ENCODE measurements at places on chromosomes 7 and 10. TPM values are rescaled to one million over a fixed set of nuclear protein-coding genes. Genes with fewer than 3 reads are reported as not detected.

- H3K4me1 ChIP-seq: peaks cover 12% of the 10 kb centered on the region
- H3K4me3 ChIP-seq: peak overlapping the region; percentile 68
- peak overlapping the region; percentile 42 for H3K27ac ChIP-seq
- H3K27me3 ChIP-seq: no peaks in the 10 kb centered on the region
- no peaks in the 10 kb centered on the region for H3K36me3 ChIP-seq
Measured at GRCh38 chr10:119893074-119893473, 544 bp downstream of the SEC23IP start.

Gene CYP3A7
- total RNA-seq: not detected

- no peaks in the 10 kb centered on the region for H3K27me3 ChIP-seq
- no peaks in the 10 kb centered on the region for H3K36me3 ChIP-seq
- peak; percentile 62 for DNase-seq
- H3K4me1 ChIP-seq: no peaks in the 10 kb centered on the region
- no peak overlapping the region for H3K27ac ChIP-seq
- H3K4me3 ChIP-seq: no peak overlapping the region
Measured at GRCh38 chr10:112137154-112137987, 46.2 kb downstream of the GPAM start.

Gene KLHL7
- 29.0 TPM for total RNA-seq

DNA sequence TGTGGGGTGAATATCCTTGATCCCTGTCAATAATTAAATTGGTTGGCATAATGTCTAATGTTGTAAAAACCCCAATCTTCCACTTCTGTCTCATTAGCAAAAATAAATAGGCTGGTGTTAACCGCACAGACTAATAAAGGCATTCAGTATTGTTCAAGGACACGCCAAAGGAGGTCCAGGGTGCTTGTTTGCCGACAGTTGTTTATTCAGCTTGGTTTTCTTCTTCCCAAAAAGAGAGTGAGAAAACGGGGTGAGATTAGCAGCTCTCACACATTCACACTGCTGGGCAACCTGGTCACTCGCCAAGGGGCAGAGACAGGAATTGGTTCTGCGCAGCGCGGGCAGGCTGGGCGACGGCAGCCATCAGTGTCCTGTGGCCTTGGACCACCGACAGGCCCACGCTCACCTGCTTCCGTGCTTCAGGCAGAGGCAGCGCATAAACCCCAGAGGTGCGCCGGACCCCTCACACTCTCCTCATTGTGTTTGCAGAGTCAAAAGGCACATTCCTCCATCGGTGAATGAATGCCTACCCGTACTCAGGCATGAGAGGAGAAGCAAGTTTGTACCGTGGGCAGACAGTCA lies 26.2 kb upstream of the LMBR1 start:
- no peaks in the 10 kb centered on the region for H3K4me1 ChIP-seq
- H3K27ac ChIP-seq: no peak overlapping the region
- DNase-seq: no peak
- no peak overlapping the region for H3K4me3 ChIP-seq
- H3K36me3 ChIP-seq: no peaks in the 10 kb centered on the region

DNA sequence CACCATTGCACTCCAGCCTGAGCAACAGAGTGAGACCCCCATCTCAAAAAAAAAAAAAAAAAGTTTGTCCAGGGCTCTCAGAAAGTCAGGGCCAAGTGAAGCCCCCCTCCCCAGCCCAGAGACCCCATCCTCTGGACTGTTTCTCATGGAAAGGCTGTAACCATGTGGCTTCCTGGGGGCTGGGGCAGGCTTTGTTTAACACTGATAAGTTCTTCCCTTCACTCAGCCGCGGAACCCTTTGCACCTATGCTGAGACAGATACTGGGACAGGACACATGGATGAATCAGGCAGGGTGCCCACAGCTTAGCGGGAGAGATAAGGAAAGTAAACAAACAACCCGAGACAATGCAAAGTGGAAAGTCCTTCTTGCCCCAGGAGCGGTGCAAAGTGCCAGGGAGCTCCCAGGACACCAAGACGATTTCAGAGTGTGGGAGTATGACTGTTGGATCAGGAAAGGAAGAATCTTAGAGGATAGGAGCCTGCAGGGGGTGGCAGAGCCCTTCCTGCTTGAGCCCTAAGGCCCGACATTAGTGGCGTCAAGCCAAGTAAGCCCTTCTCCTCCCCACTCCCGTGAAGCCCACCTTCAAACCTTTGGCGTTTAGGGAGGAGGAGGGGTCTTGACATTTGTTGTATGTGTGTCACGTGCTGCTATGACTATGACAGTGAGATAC lies 11.6 kb downstream of the MLXIPL start:
- no peaks in the 10 kb centered on the region for H3K27me3 ChIP-seq
- DNase-seq: peak; percentile 47
- H3K27ac ChIP-seq: no peak overlapping the region

DNA sequence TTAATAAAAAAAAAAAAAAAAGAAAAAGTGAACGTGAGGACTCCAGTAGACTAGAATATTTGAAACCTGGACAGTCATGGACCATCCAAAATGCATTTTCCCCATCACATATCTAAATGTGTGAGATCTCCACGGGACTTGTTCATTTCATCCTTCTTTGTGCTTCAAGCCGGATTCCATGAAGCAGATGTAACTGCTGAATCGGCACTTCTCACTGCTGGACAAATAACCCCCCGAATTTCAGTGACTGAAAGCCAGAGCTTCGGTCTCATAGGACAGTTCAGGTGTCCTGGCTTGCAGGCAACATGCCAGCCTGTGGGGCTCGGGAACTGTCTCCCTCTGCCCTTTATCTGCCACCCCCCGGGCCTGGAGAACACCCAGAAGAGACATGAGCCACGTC lies 33.3 kb downstream of the RNF32 start:
- H3K4me1 ChIP-seq: no peaks in the 10 kb centered on the region
- H3K27me3 ChIP-seq: no peaks in the 10 kb centered on the region
- H3K36me3 ChIP-seq: peaks cover 4% of the 10 kb centered on the region
- DNase-seq: no peak

DNA sequence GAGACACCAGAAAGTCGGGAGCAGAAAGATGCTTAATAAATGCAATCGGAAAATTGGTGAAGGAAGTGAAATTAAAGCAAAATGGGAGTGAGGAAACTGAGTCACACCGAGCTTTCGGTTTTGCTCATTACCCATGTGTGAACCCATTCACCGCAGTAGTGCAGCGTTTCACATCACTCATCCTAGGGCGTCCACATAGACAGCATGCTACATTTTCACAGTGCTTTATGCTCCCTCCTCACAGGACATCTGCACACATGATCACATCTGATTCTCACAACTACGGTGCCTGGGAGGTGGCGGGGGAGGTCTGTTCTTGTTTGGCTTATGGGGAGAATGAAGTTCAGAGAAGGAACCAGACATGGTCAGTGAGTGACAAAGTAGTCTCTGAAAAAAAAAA lies 36.6 kb upstream of the ATP6V0A4 start:
- no peak overlapping the region for H3K4me3 ChIP-seq
- H3K36me3 ChIP-seq: no peaks in the 10 kb centered on the region
- no peak for DNase-seq
- H3K27ac ChIP-seq: no peak overlapping the region
- no peaks in the 10 kb centered on the region for H3K27me3 ChIP-seq

DNA sequence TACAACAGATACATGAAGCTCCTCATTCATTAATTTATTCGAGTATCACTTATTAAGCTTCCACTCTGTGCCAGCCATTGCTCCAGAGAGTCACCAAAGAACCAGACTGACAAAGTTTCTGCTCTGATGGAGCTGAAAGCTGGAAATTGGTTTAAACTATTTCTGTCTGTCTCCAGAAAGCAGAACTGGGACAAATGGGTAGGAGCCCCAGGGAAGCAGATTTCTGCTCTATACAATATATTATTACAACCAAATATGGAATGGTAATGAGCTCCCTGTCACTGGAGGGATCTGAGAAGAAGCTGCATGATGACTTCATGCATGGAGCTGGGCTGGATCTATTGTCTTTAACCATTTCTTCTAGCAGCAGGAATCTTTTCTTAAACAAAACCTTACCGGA lies 165.4 kb upstream of the ADO start:
- no peak for DNase-seq
- H3K36me3 ChIP-seq: no peaks in the 10 kb centered on the region
- no peaks in the 10 kb centered on the region for H3K27me3 ChIP-seq
- no peak overlapping the region for H3K4me3 ChIP-seq
- peaks cover 5% of the 10 kb centered on the region for H3K4me1 ChIP-seq
- H3K27ac ChIP-seq: no peak overlapping the region

GRCh38 chr7:50502947-50503346 lies 52.8 kb upstream of the FIGNL1 start:
- H3K4me1 ChIP-seq: peaks cover 11% of the 10 kb centered on the region
- no peaks in the 10 kb centered on the region for H3K36me3 ChIP-seq
- H3K4me3 ChIP-seq: no peak overlapping the region
- DNase-seq: no peak

Gene RUFY2
- 24.2 TPM for total RNA-seq

GRCh38 chr10:22720667-22721066 lies 6.3 kb upstream of the PIP4K2A start:
- H3K27ac ChIP-seq: no peak overlapping the region
- no peak overlapping the region for H3K4me3 ChIP-seq
- no peaks in the 10 kb centered on the region for H3K4me1 ChIP-seq
- peaks cover 6% of the 10 kb centered on the region for H3K27me3 ChIP-seq

DNA sequence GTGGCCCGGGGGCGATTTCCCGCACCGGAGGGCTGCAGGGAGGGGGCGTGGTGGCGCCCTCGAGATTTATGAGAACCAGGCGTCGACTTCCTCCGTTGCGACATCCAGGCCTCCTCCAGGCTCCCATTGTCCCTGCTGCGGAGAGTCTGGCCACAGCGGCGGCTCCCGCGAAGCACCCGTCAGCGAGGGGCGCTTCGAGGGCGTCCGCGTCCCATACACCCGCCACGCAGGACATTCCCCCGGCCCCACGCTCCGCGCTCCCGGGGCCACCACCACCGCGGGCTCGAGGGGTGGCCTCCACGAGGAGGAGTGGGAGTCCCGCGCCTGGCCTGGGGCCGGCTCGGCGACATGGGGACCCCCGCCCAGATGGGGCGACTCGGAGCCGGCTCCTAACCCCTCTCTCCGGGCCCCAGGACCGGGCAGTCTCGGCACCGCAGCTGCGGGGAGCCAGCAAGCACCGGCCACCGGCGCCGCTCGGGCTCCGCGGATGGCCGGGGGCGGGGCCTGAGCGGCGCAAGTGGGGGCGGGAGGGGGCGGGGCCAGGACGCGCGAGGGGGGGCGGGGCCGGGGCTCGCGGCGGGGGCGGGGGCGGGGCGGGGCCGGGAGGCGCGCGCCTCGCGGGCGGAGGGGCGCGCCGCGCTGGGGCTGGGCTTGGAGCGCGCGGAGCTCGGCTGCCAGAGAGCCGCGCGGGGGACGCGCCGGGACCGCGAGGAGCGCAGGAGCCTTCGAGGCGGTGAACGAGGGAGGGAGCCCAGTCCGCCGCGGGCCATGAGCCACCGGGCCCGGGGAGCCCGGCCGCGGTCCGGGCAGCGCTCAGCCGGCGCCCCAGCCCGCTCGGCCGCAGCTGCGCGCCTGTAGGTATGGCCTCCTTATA lies at the start of gene SH2B2:
Gene SH2B2 (plus strand): TSS at position 632 of the 874 bp plus-strand sequence. CDS start 13,683 bp downstream, outside the sequence.
- no peaks in the 10 kb centered on the region for H3K36me3 ChIP-seq
- DNase-seq: peak; percentile 44
- peaks cover 10% of the 10 kb centered on the region for H3K4me1 ChIP-seq
- H3K4me3 ChIP-seq: peak within 1 kb of the TSS; percentile 75
- H3K27ac ChIP-seq: peak within 1 kb of the TSS; percentile 2

GRCh38 chr7:4167385-4167910 lies 514.6 kb upstream of the FOXK1 start:
- no peaks in the 10 kb centered on the region for H3K4me1 ChIP-seq
- H3K27me3 ChIP-seq: no peaks in the 10 kb centered on the region
- H3K4me3 ChIP-seq: no peak overlapping the region
- H3K36me3 ChIP-seq: no peaks in the 10 kb centered on the region
- no peak for DNase-seq

DNA sequence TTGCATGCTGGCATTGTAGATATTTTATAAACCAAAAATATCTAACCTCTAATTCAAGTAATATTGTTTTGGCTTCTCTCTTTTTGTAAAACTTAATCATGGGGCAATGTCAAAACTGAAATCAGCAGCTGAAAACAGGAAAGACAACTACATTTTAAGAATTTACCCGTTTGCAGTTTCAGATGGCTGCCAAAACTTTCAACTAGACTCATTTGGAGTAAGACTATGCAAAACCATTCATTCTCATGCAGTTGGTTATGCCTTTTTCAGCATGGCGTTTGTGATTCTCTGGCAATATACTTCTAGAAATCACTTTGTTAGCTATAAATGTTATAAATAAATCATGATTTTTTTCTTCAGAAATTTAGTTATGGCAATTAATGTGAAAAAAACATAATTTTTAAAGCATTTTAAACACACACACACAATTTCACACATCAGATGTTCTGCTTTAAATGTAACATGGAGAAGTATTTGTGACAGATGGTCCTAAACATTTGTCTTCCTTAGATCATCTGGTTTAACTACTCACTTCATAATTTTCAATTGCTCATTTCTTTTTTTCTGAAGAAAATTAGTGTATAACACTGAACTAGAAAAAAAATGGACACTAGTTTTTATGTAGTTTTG lies 116.4 kb downstream of the ITGB8 start:
- no peaks in the 10 kb centered on the region for H3K36me3 ChIP-seq
- H3K27me3 ChIP-seq: no peaks in the 10 kb centered on the region
- H3K27ac ChIP-seq: no peak overlapping the region
- no peak overlapping the region for H3K4me3 ChIP-seq
- DNase-seq: no peak

DNA sequence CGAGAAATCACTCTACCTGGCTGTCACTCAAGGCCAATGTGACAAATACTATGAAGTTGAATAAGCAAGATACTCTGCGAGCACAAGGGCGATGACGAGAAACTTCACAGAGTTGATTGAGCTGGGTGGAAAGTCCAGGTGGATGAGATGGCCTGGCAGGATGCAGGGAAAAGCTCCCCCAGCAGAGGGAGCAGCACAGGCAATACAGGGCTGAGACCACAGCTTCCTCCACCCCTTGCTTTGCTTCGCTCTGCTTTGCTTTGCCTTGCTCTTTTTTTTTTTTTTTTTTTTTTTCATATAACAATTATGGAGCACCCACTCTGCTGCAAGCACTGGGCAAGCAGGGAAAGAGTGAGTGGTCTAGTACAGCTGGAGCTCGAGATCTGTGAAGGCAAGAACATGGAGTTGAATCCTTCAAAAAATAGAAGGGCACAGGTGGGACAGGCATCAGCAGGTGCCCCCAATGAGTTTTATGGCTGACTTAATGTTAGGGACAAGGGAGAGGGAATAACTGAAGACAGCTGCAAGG lies 88.3 kb downstream of the CABCOCO1 start:
- H3K4me3 ChIP-seq: no peak overlapping the region
- H3K4me1 ChIP-seq: peaks cover 18% of the 10 kb centered on the region
- H3K27ac ChIP-seq: no peak overlapping the region
- peak; percentile 58 for DNase-seq

Measured in endothelial cell of umbilical vein (primary cell).